IPS-NIHi11 (cell line): ENCODE measurements at places on chromosomes 6 and 20.

GRCh38 chr6:114611696-114612095 lies 268.9 kb upstream of the HS3ST5 start:
- DNase-seq: no peak

GRCh38 chr6:73519926-73520687 lies 725 bp downstream of the EEF1A1 start:
- DNase-seq: peak; percentile 31

GRCh38 chr6:18359237-18359885 lies 27.8 kb upstream of the RNF144B start:
- DNase-seq: no peak

DNA sequence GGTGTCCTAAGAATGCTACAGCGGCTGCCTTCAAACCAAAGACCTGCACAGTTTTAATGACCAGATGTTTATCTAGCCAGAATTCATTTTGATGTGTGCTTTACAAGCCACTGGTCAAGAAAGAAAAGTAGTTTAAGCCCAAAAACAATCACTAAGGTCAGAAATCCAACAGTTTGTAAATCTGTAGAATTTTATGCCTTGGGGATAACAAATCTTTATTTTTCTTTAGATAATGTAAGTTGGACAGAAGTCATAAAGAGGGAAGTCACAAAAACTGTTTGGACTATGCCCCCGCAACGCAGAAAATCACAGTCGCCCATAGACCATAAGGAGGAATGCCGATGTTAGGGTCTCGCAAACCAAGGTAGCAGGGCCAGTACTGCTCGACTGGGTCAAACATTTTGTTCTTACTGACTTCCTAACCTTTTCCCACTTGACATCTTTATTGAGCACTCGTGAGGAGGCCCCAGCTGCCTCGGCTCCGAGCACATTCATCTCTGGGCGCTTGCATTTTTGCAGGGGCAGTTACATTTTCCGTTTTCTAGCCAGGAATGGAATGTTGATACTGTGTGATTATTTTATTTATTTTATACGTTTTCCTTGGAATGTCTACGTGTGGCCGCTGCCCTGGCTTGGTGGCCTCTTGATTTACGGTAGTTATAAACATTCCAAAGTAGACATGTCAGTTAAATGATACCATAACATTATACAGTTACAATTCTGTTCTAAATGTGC lies 56.7 kb upstream of the APCDD1L start:
- no peak for DNase-seq

DNA sequence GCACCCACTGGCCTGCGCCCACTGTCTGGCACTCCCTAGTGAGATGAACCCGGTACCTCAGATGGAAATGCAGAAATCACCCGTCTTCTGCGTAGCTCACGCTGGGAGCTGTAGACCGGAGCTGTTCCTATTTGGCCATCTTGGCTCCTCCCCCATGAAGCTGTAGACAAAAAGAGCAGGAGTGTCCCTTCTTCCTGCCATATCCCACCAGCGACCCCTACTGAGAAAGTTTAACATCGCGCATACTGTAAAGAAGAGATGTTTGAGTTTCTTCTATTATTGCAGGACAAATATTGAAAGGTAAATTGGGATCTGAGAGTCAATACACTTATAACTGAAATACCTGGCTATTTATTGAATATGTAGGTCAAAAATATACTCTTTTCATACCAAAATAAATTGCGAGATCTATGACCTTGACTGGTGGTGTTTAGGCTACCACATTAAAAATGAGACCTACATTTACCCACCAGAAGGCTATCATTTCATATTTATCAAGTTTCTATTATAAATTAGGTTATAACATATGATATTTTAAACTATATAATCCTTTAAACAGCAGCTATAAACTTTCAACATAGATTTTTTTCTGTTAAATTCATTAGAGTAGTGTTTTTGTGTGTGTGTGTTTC lies 586.3 kb downstream of the HTR1B start:
- DNase-seq: peak; percentile 53

DNA sequence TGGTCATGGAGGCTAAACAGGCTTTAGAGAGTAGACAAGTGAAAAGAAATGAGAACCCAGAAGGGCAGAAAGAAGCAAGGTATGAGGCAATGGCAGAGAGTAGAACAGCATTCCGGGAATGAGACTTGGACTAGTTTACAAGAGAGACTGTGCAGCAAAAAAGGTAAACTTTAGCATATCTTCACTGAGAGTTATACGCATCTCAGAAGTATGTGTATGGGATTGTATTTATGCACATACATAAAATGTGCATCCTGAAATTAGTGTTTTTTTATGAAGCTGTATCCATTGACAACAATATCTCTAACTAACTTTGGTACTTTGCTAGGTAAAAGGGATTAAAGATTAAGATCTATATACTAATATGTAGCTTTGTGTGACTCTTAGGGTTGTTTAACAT lies 753.6 kb downstream of the BCKDHB start:
- no peak for DNase-seq

DNA sequence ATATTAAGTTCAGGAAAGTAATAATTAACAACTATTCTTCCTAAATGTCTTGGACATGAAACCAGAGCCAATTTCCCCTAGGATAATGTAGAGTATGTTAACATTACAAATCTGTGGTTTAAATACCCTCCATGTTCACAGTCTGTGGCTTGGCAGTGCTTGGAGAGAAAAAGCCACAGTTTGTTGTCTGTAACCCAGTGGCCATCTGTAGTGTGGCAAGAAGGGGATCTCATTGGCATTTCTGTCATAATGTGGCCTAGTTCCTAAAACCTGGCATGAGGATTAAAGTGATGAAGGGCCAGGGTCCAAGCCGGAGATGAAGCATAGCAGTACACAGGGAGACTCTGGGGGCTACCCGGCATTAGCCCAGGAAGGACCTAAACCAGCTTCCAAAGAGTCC lies 31.2 kb downstream of the SYNE1 start:
- no peak for DNase-seq

DNA sequence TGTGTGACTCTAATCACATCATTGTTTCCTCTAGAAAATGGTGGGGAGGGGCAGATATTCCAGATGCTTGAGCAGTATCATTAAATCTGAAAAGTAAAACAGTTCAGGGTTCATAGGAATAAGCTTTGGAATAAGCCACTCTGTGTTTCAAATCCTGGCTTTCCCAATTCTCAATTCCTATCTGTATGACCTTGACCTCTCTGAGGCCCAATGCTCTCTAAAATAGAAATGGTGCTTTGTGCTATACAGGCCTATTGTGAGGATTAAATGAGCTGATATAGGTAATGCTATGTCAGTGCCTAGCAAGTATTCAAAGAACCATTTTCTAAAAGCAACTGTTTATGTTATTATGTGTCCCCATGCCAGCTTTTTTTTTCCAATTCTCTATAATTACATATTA lies 209.0 kb upstream of the PRSS16 start:
- no peak for DNase-seq

GRCh38 chr6:129133770-129134192 lies 250.8 kb downstream of the LAMA2 start:
- DNase-seq: no peak

- no peak for DNase-seq
Measured at GRCh38 chr20:47211036-47211435, 145.5 kb downstream of the ZMYND8 start.

- DNase-seq: peak; percentile 86
Measured at GRCh38 chr6:13336553-13336952, 8.2 kb upstream of the TBC1D7 start.

- DNase-seq: no peak
Measured at GRCh38 chr20:2602746-2603145, 49.7 kb upstream of the NOP56 start.

DNA sequence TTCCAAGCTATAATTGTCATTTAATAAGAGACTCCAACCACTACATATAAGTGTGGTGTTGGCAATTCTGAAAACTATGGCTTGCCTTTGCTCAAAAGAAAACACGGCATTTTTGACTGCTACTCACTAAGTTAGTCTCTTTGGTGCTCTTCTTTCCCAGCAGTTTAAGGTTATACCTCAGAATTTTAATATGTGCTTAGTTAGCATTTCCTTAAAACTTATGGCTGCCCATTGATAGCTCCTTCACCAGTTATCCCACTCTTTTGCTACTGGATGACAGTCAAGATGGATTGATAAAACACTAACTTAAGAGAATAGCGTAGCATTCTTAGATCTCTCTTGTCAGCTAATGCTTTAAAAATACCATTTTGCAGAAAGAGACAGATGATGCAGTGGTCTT lies 34.1 kb downstream of the GOPC start:
- no peak for DNase-seq

DNA sequence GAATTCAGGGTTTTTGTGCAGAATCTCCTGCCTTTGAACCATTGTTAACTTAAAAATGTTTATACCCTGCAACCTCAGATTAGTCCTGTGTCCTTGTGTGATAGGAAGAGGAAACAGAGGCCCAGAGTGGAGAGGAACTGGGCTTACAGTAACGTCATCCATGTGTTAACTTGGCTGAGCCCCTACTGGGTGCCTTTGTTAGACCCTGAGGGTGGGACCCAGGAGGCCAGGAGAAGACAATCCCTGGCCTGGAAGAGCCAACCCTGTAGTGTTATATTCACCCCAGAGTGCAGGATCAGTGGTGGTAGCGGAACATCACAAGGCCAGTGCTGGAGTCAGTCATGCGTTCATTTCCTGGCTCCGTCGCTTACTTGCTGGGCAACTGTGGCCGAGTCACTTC lies 10.6 kb downstream of the MYLK2 start:
- no peak for DNase-seq

- no peak for DNase-seq
Measured at GRCh38 chr6:132020138-132020581, 69.0 kb upstream of the CCN2 start.

GRCh38 chr6:46925563-46926253 lies 4.0 kb upstream of the ADGRF5 start:
- no peak for DNase-seq

DNA sequence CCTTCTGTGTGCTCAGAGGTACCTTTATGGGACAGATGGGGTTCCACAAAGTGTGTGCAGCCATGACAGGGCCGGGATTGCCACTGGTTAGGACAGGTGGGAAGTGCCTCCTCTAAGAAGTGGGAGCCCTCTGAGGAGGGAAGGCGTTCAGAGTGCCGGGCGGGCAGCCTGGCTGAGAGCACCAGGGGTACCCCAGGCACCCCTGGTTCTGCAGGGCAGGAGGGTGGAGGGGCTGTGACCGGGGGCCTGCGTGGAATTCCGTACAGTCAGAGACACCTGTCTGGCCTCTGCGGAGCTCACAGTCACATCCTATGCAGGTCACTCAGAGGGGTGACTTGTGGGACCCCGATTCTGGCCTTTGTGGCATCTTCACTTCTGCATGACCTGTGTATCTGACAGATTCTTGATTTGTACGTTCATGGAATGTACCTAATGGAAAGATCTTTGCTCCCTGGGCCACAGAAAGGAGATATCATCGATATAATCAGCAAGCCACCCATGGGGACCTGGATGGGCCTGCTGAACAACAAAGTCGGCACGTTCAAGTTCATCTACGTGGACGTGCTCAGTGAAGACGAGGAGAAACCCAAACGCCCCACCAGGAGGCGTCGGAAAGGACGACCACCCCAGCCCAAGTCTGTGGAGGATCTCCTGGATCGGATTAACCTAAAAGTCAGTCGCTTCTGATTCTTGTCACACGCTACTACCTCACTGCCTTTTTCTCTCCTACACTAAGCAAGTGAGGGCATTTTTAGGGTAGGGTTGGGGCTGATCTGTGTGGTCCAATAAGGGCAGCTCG lies 190.9 kb downstream of the SASH1 start:
- DNase-seq: peak; percentile 29

- DNase-seq: no peak
Measured at GRCh38 chr6:50025258-50025657, 3.5 kb upstream of the DEFB110 start.

GRCh38 chr20:38825901-38826625 lies 20.6 kb downstream of the PPP1R16B start:
- DNase-seq: peak; percentile 62
